GM12892 (cell line): ENCODE measurements at places on chromosomes 6 and 20.

DNA sequence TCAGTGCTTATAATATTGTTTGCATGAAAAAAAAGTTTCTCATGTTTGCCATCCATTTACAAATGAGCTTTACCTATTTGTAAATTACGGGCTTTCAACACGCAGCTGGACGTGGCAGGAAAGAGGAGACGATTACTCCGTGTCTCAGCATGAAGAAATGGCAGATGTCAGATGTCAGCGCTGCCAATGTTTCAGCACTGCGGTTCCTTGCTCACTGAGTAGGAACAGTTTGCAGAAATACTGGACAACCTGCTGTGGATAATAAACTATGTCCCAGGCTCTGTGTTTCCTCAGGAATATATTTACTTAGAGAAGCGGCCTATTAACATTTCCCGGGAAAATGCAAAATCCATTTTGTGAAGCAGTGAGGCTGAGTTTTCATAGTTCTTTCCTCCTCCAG, 22.7 kb downstream of the RAMACL start:
- DNase-seq = no peak

DNA sequence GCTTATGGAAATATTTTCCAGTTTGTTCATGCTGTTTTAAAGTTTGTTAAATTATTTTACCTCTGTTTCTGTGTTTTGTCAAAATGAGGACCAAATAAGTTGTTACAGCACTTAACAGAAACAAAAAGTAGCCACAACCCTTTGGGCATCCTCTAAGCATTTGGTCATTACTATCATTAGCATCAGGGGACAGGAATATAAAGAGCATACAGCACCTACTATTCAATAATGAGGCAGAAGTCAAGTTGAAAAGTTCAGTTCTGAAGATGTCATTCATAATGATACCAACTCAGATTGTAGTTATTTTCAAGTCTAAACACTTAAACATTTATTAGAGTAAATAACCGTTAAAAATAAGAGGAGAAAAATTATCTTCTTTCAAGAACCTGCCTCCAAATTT, 862.3 kb upstream of the FLRT3 start:
- no peak for DNase-seq

- DNase-seq = no peak
These were observed 7.5 kb downstream of the APMAP start for GRCh38 chr20:24984961-24985640.

GRCh38 chr6:71388068-71388744, 99.6 kb downstream of the OGFRL1 start:
- DNase-seq = no peak

DNA sequence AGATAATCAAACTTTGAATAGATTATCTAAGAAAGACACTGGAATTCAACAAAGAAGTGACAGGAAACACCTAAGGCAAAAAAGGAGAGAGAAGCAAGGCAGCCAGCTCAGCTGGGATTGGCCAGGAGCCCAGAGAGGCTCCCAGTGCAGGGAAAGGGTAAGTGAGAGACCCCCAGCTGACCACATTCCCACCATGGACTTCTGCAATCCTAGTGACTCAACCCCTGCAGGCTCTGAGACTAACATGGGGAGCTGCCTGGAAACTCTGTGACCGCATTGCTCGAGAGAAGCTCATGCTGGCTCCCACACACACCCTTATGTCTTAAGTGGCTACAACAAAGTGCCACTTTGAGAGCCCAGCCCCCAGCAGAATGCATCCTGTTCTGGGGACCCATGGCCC, 215.1 kb downstream of the PACRG start:
- no peak for DNase-seq

DNA sequence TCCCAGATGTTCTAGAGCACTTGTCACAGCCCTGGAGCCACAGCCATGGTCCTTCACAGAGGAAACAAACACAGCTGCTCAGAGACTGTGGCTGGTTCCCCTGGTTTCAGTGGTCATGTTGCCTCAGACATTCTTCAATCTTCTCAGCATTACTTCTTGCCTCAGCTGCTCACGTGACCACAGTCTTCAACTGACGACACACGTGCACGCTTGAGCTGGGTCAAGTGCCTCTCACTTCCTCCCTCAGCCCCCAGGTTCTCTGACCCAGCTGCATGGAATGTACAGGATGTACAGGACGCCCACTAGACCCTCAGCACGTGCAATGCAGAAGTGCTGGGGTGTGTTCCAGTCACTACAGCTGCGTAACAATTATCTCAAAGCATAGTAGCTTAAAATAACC, 159.8 kb upstream of the GGTLC1 start:
- no peak for DNase-seq

DNA sequence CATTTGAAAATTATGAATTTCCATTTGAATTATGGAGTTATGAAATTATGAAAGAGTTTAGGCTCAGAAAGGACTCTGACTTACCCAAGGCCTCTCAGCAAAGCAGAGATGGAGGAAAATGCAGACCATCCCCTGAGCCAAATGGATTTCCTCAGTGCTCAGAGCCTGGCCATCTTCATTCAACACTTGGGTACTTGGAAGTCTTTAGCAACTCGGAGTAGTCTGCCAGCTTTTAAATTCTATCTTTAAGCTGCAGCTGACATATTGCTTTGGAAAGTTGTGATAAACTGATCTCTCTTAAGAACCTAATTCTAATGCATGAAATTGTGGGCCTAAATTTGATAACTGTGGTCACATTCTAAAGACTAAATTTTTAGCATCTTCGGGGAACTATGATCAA, 315.4 kb downstream of the SAMD5 start:
- no peak for DNase-seq

DNA sequence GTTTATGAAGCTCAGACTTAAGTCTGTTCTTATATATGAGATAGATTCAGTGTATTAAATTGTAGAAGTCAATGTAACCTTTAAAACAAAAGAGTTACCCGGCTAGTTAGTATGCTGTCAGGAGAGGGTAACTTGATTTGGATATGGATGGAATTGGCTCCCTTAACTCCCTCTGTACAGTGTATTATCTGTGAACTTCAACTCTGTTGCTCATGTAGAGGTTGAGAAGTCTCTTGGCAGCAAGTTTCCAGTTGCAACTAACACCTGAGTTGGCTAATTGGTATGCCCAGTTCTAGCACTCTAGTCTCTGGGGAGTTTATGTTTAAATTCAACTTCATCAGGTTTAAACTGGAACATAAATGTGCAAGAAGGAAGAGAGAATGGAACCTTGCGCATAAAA, 111.0 kb downstream of the NCOA3 start:
- no peak for DNase-seq

DNA sequence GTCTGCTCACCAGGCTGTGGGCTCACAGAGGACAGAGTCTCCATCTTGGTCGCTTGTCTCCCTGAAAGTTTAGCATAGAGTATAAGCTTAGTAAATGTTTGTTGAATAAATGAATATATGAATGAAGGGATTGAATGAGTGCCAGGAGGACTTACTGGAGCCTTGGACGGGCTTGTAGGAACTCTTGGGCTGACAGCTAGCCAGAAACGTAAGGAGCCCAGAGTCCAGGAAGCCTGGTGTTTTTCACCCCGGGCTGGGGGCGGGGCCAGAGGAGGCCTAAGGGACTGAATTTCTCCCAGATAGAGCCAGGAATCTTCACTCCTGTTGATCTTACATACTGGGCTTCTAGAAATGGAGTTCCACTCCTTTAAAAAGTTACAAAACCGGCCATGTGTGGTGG, 68.5 kb upstream of the SRSF6 start:
- no peak for DNase-seq

DNA sequence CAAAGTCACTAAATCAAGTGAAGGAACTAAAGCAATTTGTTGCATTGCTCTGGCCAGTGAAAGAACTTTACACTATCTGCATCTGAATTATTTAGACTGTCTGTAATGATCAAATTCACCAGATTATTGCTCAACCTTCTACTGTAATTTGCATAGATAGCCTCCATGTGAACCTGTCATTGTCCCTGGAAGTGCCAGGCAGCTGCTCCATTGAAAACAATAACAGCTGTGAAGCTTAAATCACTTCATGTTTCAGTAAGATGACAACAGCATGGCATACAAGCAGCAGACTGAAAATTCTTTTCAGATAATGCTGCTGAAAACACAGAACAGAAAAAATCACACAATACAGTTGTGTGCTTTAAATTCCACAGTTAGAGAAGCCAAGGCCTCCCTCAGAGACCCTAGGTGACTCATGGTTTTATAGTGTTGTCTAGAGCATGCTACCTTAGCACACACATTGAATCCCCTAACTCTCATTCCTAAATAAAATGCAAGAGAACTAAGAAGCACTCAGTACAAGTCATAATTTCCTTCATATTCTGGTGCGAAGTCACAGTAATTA, 248.9 kb downstream of the TPBG start:
- no peak for DNase-seq

- no peak for DNase-seq
These were observed 177.6 kb upstream of the LRFN2 start for GRCh38 chr6:40764726-40765125.
